ENCODE measurements at places on chromosomes 16 and 17.

- no peak for DNase-seq
Measured at GRCh38 chr17:76538281-76538931, 897 bp upstream of the CYGB start.

GRCh38 chr17:40707745-40708144, 4.2 kb upstream of the KRT24 start:
- no peak for DNase-seq

DNA sequence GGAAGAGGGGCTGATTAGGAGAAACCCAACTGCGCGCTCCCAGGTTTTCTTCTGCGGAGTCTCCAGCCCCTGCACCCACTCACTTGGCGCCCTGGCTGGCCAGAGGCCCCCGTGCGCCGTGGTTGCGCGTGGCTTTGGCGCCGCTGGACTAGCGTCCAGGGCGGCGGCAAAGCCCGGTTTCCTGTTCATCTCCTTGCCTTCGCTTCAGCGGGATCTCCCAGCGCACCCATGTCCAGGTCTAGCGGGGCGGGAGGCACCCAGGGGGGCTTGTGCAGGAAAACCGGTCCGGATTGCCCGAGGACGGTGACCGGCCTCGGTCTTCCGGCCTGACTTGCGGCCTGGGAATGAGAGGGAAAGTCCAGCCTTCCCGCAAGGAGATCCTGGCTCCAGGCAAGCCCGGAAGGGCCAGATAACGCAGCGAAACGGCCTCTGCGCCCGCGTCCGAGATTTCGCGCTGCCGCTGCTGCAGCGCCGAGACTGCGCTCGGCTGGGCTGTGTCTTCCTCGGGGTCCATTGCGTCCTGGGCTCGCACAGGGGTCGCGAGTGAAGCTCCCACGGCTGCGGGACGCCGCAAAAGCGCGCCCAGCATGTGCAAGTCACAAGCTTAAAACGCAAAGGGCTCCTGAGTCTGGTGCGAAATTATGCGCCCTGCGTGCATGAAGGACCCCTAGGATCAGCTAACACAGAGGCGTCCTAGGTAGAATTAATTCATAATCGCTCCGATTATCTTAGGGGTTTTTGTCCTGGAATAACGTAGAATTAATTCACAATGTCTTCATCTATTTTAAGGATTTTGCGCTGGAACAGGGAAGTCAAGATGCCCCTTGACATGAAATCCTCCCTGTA, 5.7 kb downstream of the FOXF1 start:
- DNase-seq, result no peak

- DNase-seq, result no peak
Measured at GRCh38 chr17:33509331-33509730, 216.2 kb upstream of the ASIC2 start.

DNA sequence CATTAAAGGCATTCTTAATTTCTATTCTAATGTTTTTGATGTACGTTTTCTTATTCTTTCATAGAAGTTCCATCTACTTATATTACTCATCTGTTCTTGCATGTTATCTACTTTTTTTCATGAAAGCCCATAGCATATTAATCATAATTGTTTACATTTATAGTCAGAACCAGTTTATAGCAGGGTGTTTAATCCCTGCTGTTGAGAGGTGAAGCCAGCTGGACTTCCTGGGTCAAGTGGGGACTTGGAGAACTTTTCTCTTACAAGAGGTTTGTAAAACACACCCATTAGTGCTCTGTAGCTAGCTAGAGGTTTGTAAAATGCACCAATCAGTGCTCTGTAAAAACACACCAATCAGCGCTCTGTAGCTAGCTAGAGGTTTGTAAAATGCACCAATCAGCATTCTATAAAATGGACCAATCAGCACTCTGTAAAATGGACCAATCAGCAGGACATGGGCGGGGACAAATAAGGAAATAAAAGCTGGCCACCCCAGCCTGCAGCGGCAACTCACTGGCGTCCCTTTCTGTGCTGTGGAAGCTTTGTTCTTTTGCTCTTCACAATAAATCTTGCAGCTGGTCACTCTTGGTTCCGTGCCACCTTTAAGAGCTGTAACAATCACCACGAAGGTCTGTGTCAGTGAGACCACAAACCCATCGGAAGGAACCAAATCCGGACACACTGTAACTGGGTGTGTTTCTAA, 120.6 kb downstream of the TANC2 start:
- DNase-seq, result no peak

- DNase-seq, result no peak
Measured at GRCh38 chr16:58859958-58860669, 126.0 kb upstream of the GOT2 start.

DNA sequence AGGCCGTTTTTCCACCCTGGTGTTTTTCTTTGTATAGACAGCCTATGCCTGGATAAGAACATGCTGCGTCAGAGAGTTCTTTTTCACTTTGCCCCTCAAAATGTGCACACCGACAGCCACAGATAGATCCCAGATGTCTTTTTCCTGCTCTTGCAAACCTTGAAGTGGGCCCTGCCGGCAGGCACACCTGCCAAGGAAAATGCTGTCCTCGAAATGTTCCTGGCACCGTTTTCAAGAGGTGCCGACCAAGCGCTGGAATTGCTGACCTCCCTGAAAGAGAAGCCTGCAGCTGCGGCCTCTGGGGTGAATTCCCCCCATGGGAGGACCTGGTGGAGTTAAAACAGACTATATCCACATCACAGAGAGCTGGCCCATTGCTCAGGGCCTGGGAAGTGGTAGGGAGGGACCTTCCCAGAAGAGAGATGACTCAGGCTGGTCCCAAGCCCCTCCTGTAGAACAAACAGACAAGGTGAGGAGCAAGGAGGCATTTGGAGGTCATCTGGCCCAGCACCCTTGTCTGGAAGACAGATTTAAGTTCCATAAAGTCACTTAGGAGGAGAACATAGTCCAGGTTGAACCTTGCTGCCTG, 668.1 kb downstream of the MAF start:
- DNase-seq, result no peak

DNA sequence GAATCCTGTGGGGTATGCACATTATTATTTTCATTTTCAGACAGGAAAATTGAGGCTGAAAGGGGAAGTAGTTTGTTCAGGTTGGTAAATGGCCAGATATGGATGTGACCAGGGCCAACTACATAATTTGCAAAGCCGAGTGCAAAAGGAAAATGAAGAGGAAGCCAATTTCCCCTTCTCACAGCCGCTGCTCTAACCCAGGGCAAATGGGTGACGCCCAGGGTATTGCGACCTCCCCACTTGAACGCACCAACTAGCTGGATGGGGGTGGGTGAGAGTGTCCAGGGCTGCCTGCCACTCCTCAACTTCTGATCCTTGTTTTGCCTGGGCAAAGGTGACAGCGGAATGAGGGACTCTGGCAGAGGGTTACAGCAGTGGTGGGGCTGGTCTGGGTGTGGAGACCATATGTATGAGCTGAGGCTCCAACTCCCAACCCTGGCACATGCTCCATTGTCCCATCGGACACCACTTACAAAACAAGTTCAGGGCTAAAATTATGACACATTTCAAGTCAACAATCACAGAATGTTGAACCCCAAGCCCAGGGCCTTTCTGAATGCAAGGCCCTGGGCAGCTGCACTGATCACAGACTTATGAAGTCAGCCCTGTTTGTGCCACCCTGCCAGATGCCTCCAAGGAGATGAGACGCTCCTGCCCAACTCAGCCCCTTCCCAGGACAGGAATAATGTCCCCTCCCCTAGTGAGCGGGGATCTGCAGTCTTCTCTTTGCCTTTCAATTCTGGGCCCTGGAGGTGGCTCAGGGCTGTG, 1.7 kb downstream of the ANKRD40CL start:
- no peak for DNase-seq

- no peak for DNase-seq
Measured at GRCh38 chr17:1351275-1351674, 48.7 kb downstream of the YWHAE start.

DNA sequence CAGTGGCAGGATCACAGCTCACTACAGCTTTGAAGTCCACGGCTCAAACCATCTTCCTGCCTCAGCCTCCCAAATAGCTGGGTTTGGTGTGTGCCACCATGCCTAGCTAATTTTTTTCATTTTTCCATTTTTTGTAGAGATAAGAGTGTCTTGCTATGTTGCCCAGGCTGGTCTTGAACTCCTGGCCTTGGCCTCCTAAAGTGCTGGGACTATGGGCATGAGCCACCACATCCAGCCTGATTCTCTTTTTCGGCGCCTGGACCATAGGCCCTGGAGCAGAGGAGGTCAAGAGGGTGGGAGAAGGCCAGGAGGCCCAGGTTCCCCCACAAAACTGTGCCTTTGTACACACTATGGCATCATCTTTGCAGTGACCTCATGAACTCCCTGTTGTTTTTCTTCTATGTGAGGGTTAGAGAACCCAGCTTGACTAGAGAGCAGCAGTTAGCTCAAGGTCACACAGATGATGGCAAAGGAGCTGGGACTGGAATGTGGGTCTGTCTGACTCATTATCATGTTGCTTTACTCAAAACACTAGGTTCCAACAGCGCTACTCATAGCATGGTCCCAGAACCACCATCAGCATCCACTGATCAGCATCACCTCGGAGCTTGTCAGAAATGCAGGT, 16.3 kb downstream of the SCN4A start:
- no peak for DNase-seq

DNA sequence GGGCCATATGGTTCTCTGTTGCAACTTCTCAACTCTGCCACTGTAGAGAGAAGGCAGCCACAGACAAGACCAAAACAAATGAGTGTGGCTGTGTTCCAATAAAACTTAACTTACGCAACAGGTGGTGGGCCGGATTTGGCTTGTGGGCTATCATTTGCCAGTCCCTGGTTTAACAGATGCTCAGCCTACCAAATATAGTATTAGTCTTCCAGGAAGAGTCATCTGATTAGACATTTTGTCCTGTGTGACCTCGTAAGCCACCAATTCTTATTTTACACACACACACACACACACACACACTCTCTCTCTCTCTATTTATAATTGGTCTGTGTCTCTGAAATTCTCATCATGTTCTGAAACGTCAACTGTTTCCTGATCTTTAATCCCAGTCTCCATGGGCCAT, 245.9 kb downstream of the XYLT1 start:
- no peak for DNase-seq

GRCh38 chr16:2206780-2207433, 1.7 kb downstream of the MLST8 start:
- no peak for DNase-seq

DNA sequence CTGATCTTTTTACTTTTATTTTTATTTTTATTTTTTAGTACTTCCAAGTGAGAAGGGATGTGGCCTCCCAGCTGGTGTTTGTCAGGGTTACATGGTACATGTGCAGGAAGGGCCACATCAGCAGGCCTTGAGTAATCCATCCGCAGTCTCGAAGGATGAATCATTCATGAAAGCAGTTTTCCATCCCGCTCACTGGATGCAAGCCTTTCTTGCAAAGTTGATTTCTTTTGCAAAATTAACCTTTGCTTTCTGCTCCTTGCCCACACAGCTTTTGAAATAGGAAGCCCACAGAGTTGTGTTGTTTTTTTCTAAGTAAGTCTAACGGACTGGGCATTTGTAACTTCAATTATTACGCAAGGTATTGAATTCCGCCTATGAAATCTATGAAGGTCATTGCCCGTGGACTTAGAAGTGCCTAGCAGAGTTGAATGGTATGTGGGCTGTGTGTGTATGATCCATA, 157.4 kb downstream of the PRKCA start:
- no peak for DNase-seq

- DNase-seq, result no peak
Measured at GRCh38 chr16:82185012-82185411, 15.0 kb upstream of the MPHOSPH6 start.

DNA sequence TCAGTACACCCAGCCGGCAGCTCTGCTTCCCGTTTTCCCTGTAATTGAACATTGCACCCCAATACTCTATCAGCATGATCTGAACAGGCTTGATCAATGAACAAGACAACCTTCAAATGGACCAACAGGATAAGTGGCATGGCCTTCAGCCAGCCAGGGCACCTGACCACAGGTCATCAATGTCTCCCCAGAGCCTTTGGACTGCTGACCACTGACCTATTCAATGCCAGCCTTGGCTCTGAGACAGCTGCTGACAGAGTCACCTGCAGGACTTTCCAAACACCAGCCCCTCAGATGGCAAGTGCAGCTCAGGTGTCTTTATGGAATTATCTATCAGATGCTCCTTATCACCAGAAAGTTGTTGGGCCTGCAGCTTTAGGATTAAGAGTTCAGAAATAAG, 462.9 kb upstream of the ASIC2 start:
- DNase-seq, result no peak

GRCh38 chr16:88734361-88734728, 28.0 kb downstream of the CTU2 start:
- DNase-seq, result no peak

DNA sequence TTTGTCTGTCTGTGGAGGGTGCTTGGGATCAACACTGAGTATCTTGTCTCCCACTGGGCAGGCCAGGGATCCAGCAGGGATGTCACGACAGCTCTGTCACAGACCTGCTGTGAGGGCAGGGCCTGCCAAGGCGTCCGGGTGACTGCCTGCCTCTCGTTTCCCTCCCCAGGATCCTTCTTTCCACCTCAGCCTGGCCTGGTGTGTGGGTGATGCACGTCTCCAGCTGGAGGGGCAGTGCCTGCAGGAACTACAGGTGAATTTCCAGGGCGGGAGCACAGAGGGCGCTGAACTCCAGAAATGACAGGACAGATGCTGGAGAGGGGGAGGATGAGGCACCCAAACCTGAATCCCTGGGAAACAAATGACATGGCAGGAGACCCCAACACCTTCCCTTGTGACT, 6.8 kb upstream of the MMP15 start:
- no peak for DNase-seq

DNA sequence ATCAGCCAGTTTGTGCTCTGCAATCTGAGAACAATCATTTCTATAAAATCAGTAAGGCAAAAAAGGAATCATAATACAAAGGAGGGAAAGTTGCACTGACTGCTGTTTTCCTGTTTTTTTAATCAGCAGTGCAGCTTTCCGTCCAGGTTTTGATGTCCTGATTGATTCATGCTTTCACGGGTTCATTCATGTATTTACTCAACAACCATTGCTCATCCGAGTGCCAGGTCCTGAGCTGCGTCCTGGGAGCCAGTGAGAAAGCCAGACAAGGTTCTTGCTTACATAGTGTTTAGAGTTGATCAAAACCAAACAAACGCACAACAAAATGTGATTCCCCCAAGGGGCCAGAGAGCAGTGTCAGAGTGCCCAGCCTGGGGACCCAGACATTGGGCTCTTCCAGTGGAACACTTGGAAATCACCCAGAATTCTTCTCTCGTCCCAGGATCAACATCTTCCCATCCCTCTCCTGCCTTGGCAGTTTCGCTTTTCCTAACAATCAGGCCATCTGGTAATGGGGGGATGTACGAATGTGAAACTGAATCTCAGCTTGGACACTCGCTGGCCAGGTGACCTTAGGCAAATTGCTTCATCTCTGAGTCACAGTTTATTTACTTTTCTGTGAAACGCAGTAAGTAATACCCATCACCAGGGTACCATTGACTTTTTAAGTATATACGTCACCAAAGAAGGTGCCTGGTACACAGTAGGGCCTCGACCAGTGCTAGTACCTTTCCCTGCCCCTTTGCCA, 13.3 kb upstream of the C1QL1 start:
- DNase-seq, result no peak

GRCh38 chr17:7232114-7232513, 2.2 kb downstream of the DVL2 start:
- no peak for DNase-seq

Measured in right renal pelvis (tissue), 4 donors.